ENCODE measurements at places on chromosomes 5 and 9.

DNA sequence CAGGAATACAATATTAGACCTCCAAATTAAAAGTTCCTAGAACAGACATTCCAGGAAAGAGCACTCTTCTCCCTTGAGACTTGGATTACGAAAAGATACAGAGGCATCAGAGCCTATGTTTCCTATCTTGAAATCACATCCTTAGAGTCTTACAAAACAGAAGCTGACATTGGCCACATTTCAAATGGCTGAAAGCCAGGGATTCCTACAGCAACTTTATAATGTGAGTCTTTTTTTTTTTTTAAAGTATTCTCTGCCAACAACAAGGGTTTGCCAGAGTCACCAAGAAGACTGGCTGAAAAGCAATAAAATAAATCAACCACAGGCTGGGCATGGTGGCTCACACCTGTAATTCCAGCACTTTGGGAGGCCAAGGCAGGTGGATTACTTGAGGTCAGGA, 63.1 kb downstream of the TRPM6 start:
- no peak for DNase-seq

DNA sequence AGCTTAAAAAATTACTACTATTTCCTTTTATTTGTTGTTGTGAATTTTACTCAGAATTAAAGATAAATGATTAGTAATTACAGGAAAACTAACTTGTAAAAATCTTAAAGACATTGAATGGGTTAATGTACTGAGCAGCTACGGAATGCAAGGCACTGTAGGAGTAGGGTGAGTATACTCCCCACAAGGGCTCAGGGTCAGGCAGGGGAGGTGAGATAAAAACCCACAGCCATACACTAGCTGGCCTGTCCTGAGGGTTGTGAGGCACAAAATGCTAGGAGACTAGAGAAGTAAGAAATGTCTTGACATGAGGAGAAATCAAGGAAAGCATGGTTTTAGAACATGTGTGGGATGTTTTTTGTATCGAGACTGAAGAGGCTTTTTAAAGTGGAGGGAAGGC, 13.4 kb downstream of the ZBED3 start:
- no peak for DNase-seq

GRCh38 chr5:127702926-127703561, at the start of gene CCDC192:
CCDC192 (plus strand) TSS chr5:127703391; CDS start chr5:127703446, 55 bp downstream.
- DNase-seq = no peak

DNA sequence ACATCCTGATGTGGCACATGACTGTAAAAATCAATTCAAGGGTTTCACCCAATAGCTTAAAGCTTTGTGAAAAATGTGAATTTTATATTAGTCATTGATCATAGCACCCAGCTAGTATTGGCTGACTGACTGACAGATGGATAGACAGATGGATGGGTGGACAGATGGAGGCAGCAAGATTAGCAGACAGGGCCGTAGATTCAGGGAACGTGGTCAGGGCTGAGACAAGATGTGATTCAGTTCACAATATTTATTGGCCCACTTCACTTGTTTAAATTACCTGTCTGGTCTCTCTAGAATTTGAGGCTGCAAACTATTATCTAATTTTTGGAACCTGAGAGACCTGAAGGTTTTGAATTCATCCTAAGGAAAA, 12.0 kb upstream of the PCSK5 start:
- no peak for DNase-seq

GRCh38 chr5:132000677-132001453, 10.6 kb downstream of the ACSL6 start:
- no peak for DNase-seq

DNA sequence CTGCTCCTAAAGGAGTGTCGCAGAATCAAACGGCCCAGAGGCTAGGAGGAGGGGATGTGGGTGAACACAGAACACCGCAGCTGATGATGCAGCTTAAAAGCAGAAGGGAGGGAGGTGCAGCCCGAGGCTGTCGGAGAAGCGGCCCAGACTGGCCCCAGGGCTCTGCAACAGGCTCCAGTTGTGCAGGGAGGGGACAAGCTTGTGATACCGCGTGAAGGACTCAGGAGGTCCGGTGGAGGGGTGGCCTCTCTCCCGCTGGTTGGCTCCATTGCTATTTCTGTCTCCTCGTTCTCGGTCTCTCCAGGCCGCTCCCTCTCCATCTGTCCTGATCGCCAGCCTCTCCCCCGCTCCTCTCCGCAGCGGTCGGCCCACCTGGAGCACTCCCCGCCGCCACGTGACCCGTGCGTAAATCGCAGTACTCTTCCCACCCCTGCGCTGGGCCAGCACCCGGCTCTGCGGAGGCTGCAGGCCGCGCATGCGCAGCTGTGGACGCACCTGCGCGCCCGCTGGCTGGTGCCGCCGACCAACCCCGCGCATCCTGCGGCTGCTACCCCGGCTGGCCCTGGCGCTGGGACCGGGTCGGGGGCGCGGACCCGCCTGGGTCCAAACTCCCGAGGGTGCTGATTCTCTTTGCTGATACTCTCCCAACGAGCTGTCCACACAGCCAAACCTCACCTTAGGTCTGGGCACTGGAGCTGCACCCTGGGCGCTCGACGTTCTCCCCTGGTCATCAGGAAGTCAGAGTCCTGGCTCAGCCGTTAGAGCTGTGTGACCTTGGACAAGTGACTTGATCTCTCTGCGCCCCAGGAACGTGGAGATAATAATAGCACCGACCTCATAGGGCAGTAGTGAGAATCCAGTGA, 3.7 kb upstream of the STXBP1 start:
- peak; percentile 76 for DNase-seq

- DNase-seq = no peak
Measured at GRCh38 chr5:145521523-145521922, 313.6 kb downstream of the PRELID2 start.

DNA sequence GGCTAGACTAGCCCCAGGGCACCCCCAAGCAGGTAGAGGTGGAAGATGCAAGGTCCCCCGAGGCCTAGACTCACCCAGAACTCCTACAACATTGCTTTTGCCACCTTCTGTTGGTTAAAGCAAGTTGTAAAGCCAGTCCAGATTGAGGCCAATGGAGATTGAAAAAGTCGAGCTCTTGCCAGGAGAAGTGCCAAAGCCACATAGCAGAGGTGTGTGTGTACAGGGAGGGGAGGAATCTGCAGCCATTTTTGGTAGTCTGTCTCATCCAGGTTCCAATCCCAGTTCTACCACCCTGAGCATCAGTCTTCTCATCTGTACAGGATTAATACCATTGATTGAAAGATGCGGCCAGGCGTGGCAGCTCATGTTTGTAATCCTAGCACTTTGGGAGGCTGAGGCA, 12.3 kb upstream of the URM1 start:
- no peak for DNase-seq

GRCh38 chr5:132841305-132841704, 10.9 kb upstream of the SHROOM1 start:
- DNase-seq = no peak

DNA sequence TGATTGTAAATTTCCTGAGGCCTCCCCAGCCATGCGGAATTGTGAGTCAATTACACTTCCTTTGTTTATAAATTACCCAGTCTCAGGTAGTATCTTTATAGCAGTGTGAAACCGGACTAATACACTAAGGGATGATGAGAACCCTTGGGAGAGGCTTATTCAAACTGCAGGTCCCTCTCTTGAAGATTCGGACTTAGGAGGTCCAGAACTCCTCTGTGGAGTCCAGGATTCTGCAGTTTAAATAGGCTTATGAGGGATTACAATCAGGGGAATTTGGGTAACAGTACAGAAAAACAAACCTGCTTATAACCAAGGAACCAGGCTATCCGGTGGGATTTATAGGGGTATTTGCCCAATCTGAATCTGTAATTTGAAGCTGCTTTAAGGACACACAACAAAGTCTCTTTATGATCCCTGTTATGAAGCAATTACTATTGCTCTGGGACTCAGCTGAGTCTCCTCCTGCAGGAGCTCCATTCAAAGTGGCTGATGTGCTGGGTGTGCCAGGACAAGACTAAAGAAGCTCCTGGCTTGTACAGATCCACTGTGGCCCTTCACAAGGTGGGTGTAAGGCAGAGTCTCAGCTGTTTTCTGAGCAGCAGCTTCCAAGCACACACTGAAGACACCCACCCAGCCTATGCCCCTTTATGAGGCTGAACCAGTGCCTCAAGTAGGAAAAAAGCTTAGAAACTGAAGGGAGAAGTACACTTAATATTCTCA, 41.8 kb upstream of the LHFPL2 start:
- no peak for DNase-seq

- no peak for DNase-seq
Measured at GRCh38 chr9:4970970-4971641, 14.0 kb upstream of the JAK2 start.

- DNase-seq = no peak
Measured at GRCh38 chr5:146283344-146283761, 55.3 kb upstream of the POU4F3 start.

- DNase-seq = peak; percentile 17
Measured at GRCh38 chr5:128084228-128085167, 932 bp downstream of the SLC12A2 start.

GRCh38 chr9:27534131-27534530, 4.5 kb upstream of the MOB3B start:
- no peak for DNase-seq
